ENCODE measurements at places on chromosomes 4 and X.

GRCh38 chrX:37818031-37818430 is 29.3 kb downstream of the DYNLT3 start:
- DNase-seq = no peak

- no peak for DNase-seq
Observed at GRCh38 chrX:134999469-134999868, 8.7 kb downstream of the SMIM10 start.

GRCh38 chr4:55117511-55117910 is 7.9 kb downstream of the KDR start:
- no peak for DNase-seq

- DNase-seq = no peak
Observed at GRCh38 chrX:123830309-123830708, 29.5 kb upstream of the XIAP start.

GRCh38 chr4:86043755-86044592 is 315.9 kb downstream of the MAPK10 start:
- DNase-seq = no peak

GRCh38 chr4:136319789-136320464 is 1212.4 kb downstream of the PCDH18 start:
- no peak for DNase-seq

DNA sequence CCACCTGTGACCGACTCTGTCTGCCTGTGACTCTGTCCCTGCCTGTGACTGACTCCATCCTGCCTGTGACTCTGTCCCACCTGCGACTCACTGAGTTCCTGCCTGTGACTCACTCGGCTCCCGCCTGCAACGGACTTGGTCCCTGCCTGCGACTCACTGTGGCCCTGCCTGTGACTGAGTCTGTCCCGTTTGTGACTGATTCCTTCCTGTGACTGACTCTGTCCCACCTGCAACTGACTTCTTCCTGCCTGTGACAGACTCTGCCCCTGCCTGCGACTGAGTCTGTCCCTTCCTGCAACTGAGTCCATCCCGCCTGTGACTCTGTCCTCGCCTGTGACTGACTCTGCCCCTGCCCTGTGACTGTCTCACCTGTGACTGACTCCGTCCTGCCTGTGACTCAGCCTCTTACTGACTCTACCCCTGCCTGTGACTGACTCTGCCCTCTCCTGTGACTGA is 9.6 kb upstream of the UVSSA start:
- peak; percentile 56 for DNase-seq

DNA sequence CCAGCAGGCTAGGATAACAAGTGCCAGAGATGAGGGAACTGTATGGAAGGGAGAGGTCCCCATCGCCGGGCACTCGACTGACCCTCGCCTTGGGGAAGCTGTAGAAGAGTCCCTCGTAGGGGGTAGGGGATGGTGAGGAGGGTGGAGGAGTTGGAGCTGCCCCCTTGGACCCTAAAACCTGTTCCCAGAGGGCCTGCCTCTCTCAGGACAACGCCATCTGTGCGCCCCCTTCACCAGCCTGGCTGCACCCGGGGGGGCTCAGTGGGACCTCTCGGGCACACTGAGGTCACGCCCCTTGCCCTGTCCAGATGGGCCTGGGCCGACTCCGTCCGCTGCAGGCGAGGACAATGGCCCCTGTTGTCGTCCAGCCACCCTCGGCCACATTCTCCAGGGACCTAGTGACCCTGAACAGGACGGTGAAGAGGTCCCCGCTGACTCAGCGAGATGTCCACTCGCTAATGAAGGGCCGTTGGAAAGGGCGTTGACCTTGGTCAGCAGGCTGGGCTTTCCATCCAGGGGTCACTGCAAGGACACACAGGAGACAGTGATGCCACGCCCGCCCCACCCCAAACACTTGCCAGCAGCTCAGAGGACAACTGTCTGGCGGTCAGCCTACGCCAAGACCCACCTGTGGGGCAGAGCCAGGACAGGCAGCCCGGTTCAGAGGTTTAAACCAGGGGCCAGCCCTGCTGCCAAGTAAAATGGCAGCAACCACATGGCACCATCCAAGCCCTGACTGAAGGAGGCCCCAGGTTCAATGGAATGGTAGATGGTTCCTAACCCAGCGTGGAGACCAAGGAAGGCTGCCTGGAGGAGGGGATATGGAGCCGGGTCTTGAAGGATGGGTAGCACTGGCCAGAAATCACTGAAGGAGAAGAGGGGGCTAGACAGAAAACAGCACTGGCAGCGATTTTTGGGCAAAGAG is 51.2 kb downstream of the HMX1 start:
- DNase-seq = no peak

DNA sequence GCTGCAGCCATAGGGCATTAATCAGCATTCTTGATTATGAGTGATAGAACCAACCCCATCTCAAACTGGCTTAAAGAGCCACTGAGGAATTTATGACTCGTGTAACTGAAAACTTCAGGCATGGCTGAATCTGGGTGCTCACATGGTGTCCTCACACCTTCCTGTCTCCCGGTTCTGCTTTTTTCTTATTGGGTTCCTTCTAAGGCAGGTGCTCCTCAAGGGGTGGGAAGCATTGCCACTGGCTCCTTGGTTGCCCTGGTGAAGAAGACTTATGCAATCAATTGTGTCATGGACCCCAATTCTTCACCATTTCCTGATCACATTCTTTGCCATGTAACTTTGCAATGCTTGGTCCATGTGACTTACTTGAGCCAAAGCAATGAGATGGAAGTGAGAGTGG is 4.3 kb upstream of the ZCCHC4 start:
- DNase-seq = no peak

- no peak for DNase-seq
Observed at GRCh38 chr4:43837604-43838003, 611.0 kb downstream of the KCTD8 start.

DNA sequence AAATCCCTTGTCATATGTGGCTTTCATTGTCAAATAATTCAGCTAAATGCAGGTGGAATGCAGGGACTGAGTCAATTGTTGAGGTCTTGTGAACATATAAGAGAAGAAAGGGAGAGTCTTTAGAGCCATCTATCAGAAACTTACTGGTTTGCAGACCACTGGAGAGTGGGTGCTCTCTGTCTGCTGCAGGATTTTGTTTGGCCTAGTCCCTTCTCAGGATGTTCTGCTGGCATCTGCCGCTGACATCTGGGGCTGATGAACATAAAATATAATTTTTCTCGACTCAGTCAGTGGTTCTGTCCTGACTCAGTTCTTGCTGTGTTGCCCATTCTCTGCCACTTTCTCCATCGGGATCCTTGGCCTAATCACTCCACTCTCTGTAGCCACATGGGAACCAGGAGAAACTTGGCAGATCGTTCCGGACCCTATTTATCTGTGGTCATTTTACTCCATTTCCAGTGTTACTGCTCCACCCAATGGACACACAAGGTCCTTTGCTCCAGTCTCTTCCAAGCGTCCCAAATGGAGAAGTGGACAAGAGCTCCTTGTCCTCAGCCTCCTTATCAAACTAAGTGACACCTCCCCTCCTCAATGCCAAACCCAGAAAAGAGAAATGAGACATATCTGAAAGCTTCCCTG is 436.2 kb downstream of the FAT4 start:
- DNase-seq = no peak

GRCh38 chr4:141570290-141570689 is 66.1 kb upstream of the IL15 start:
- DNase-seq = no peak

- DNase-seq = no peak
Observed at GRCh38 chr4:186032259-186032658, 36.7 kb upstream of the TLR3 start.

DNA sequence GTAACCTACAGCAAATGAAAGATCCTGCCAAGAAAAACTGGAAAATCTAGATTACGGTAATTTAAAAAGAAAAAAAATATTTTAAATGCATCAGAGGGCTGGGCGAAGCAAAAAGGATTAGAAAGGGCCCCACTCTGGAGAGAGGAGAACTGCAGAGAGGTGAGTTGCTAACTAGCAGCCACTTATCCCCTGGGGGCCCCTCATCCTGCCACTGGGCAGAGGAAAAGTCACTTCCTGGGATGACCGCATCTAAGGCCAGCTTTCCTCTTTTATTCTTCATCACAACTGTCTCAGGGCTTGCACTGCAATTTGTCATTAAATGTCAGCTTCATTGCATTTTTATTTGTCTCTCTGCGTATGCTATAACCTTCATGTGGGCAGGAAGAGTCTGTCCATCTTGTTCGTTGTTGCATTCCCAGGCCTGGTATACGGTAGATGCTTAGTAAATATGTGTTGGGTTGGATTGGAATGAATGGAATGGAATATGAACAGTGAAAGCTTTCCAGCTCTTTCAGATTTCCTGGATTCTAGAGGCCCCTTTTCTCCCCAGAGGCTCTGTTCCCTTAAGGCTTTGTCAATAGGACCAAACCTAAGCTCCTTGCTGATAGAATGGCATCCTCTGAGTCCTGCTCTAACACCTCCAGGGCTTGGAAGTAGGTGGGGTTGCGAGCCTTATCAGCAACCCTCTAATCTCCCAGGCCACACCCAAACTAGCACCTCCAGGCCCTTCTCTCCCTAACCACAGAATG is 58.9 kb downstream of the TLR10 start:
- DNase-seq = no peak

- DNase-seq = no peak
Observed at GRCh38 chr4:124754681-124755080, 42.1 kb upstream of the ANKRD50 start.

DNA sequence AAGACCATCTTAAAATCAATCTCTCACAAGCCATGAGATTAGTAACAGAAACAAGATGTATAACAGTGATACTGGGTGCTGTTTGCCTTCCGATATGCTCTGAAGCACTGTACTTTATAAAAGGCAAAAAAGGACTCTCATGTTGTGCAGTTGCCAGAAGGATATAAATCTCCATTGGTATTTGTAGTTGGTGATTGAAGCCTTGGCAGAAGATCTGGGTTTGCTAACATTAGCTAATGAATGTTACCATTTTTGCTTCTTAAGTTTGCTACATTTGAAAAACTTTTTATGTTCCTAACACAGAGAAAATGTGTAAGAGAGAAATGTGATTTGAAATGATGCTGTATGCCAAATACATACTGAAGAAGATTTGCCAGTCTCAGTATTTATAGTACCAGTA is 44.4 kb downstream of the RAP1GDS1 start:
- DNase-seq = no peak

GRCh38 chr4:13933191-13933590 is 305.7 kb upstream of the BOD1L1 start:
- DNase-seq = no peak

- DNase-seq = no peak
Observed at GRCh38 chrX:10619425-10620046, 849 bp downstream of the MID1 start.

- no peak for DNase-seq
Observed at GRCh38 chr4:110617075-110617640, 5.7 kb downstream of the PITX2 start.

DNA sequence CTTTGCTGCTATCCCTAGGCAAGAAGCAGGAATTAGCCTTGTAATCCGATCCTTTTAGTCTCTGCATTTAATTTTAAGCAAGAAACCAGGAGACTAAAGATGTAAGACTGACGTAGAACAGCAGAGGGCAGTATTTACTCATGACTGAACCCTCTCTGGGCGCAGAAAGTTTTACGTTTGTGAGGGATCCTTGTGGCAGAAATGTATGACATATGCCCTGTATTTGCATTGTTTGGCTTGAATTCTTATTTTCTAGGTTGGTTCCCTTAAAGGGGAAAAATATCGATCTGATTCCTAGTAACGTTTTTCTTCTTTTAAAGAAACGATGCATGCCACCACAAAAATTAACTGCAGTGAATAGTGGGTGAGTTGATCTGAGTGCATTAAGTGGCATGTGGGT is 1.3 kb upstream of the FAT4 start:
- peak; percentile 7 for DNase-seq
